Fibroblast of skin of left quadriceps (primary cell): ENCODE measurements at places on chromosomes 4 and X.

GRCh38 chrX:39726771-39727170 is 371.0 kb downstream of the BCOR start:
- DNase-seq: no peak

- no peak for DNase-seq
Measured at GRCh38 chr4:25843340-25844097, 19.3 kb downstream of the SEL1L3 start.

- DNase-seq: peak; percentile 10
Measured at GRCh38 chr4:5460106-5460801, 248.1 kb downstream of the EVC2 start.

GRCh38 chr4:184282895-184283654 is 65.4 kb upstream of the ENPP6 start:
- no peak for DNase-seq

DNA sequence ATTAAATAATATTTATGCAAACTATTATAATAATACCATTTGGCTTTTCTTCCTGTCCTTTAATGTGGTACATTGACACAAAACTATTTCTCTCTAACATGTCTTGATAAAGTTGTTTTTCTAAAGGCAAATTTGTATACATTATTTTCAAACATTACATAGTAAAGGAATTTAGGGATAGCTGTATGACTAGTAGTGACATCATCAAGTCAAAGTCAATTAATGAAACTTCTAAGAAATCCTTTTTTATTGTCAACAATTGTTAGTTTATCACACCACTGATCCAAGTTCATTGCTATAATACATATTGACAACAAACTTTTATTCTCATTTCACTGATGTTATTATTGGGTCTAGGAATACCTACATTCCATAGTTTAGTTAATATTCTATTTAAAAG is 68.4 kb downstream of the TBCK start:
- DNase-seq: no peak

GRCh38 chrX:142204522-142205433 is at the start of gene MAGEC2:
Gene MAGEC2 (minus strand): TSS chrX:142205290. CDS start chrX:142203987, 1,303 bp downstream.
- no peak for DNase-seq

- peak; percentile 4 for DNase-seq
Measured at GRCh38 chrX:97310373-97310772, 426.7 kb downstream of the RPA4 start.
